Liver (tissue), 10 donors: ENCODE measurements at places on chromosomes 2 and 18. TPM values are rescaled to one million over a fixed set of nuclear protein-coding genes. Genes with fewer than 3 reads are reported as not detected.

Gene ANKRD53
- total RNA-seq: 0.33 TPM

Gene RBM43
- 3.5 TPM for total RNA-seq

Gene MAP3K19
- total RNA-seq: not detected

Gene SLC66A3
- 17.6 TPM for total RNA-seq

Gene RGPD3
- 0.59 TPM for total RNA-seq

Gene IL36RN
- total RNA-seq: not detected

Gene SERPINB4
- total RNA-seq: not detected

GRCh38 chr18:789397-789796, 22.6 kb downstream of the YES1 start:
- H3K27ac ChIP-seq: no peak overlapping the region
- no peaks in the 10 kb centered on the region for H3K36me3 ChIP-seq
- H3K4me1 ChIP-seq: no peaks in the 10 kb centered on the region

DNA sequence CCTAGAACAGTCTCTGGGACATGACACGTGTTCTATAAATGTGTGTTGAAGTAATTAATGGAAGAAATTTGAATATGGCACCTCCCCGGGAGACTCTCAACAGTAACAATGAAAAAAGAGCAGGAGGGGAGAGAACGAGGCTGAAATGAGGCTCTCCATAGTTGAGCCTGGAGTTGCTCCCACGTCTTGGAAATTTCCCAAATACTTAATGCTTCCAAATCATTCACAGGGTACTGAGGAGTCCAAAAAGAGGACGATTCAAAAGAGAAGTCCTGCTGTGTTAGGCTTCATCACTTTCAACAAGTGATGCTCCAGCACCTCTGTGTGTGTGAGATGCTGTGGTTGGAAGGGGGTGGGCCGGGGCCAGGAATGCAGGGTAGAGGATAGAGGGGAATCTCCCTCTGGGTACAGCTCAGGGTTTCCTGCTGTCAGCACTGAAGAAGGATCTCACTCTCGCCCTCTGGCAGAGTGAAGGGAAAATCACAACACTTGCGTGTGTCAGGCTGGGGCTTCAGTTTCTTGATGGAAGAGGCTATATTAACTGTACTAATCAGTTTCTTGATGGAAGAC, 18.1 kb upstream of the ZNF407 start:
- no peaks in the 10 kb centered on the region for H3K4me1 ChIP-seq
- no peak for DNase-seq
- no peak overlapping the region for H3K27ac ChIP-seq
- no peak overlapping the region for H3K4me3 ChIP-seq
- H3K36me3 ChIP-seq: peaks cover 2% of the 10 kb centered on the region
- no peaks in the 10 kb centered on the region for H3K27me3 ChIP-seq

DNA sequence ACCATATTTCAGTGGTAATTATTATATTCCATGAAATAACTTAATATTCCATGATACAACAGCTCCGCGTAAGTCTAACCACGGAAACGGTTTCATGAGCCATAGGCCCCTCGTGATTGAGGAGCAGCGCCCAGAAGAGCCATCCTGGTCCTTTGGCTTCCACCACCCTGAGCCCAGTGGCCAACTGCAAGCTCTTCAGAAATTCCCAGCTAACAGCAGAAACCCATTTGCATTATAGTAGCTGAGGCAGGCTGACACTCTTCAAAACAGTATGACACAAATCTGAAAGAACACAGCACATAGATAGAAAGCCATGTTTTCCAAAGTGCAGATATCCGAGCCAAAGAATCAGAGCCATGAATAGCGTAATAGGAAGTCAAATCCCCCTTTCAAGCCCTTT, 120.9 kb upstream of the NFATC1 start:
- peaks cover 12% of the 10 kb centered on the region for H3K36me3 ChIP-seq
- no peak overlapping the region for H3K27ac ChIP-seq
- no peaks in the 10 kb centered on the region for H3K4me1 ChIP-seq
- no peak overlapping the region for H3K4me3 ChIP-seq

- DNase-seq: no peak
- H3K4me3 ChIP-seq: no peak overlapping the region
- no peaks in the 10 kb centered on the region for H3K36me3 ChIP-seq
- no peak overlapping the region for H3K27ac ChIP-seq
- no peaks in the 10 kb centered on the region for H3K27me3 ChIP-seq
- H3K4me1 ChIP-seq: no peaks in the 10 kb centered on the region
Observed at GRCh38 chr18:11655606-11655932, 33.5 kb upstream of the GNAL start.

DNA sequence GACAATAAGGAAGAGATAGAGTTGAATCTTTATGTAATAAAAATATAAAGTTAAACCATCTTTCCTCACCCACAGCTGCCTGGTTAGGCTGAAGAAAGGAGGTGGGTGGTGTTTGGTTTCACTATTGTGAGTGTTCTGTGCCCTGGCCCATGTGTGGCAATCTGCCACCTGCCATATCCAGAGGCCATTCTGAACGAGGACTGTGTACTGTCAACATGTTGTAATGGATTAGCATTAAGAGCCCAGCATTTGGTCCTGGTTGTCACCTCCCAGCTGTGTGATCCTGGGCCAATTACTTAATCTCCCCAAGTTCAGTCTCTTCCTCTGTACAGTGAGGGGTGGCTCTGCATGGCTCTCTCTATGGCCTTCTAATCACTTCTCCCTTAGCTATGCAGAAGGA, 118.2 kb upstream of the SEC11C start:
- no peak for DNase-seq
- H3K27ac ChIP-seq: no peak overlapping the region
- no peaks in the 10 kb centered on the region for H3K36me3 ChIP-seq
- H3K27me3 ChIP-seq: no peaks in the 10 kb centered on the region
- H3K4me3 ChIP-seq: no peak overlapping the region
- no peaks in the 10 kb centered on the region for H3K4me1 ChIP-seq

GRCh38 chr2:177908182-177908581, 164.4 kb downstream of the PDE11A start:
- no peak overlapping the region for H3K4me3 ChIP-seq
- H3K4me1 ChIP-seq: no peaks in the 10 kb centered on the region
- no peaks in the 10 kb centered on the region for H3K36me3 ChIP-seq
- no peak for DNase-seq

DNA sequence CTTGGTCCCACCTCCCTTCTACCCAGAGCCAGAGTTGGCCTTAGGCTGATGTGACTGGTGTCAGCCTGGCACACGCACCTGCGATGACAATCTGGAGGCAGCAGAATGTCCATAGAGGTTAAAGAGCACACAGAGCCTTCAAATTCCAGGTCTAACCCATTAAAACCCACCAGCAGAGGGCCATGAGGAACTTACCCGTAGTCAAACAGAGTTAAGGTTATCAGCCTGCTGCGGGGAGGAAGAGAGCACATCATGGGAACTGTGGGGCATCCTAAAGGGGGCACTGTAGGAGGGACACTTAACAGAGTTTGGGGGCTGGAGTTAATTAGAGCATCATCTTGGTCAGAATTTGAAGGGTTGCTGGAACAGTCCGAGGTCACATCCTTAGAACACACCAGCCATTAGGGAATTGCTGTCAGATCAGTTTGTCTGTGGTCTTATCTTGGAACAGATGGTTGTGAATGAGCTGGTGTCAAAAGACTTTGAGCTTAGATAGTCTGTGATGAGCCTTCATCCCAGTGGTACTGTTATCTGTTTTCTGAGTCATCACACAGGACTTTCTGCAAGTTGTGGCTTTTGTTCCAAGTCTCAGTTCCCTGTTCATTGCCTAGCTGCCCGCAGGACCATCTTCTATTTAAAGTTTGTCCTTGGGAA, 248.6 kb downstream of the LOXHD1 start:
- peaks cover 21% of the 10 kb centered on the region for H3K4me1 ChIP-seq
- H3K27ac ChIP-seq: no peak overlapping the region
- H3K4me3 ChIP-seq: no peak overlapping the region
- no peaks in the 10 kb centered on the region for H3K27me3 ChIP-seq
- H3K36me3 ChIP-seq: no peaks in the 10 kb centered on the region

GRCh38 chr2:65164426-65164891, 34.6 kb upstream of the RAB1A start:
- no peaks in the 10 kb centered on the region for H3K36me3 ChIP-seq
- DNase-seq: no peak
- H3K27ac ChIP-seq: no peak overlapping the region
- no peak overlapping the region for H3K4me3 ChIP-seq

GRCh38 chr2:54471221-54471711, 15.1 kb downstream of the SPTBN1 start:
- no peak overlapping the region for H3K4me3 ChIP-seq
- H3K36me3 ChIP-seq: no peaks in the 10 kb centered on the region
- no peak for DNase-seq

GRCh38 chr2:225064362-225064761, 22.1 kb upstream of the DOCK10 start:
- no peaks in the 10 kb centered on the region for H3K4me1 ChIP-seq
- H3K27ac ChIP-seq: no peak overlapping the region
- H3K4me3 ChIP-seq: no peak overlapping the region
- H3K27me3 ChIP-seq: no peaks in the 10 kb centered on the region

DNA sequence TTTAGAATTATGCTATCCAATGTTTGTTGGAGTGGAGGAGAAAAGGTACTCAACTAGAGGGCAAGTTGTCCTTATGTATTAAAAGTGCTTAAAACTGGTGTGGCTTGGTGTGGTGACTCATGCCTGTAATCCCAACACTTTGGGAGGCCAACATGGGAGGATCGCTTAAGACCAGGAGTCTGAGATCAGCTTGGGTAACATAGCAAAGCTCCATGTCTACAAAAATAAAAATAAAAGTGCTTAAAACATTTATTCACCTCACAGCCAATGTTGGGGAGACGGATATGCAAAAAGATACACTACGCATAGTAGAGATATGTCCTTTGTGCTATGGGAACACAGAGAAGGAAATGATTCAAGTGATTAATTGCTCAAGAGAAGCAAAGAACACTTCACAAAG, 19.3 kb upstream of the TNFAIP6 start:
- no peak overlapping the region for H3K27ac ChIP-seq
- no peak for DNase-seq
- H3K4me1 ChIP-seq: no peaks in the 10 kb centered on the region
- no peak overlapping the region for H3K4me3 ChIP-seq
- H3K36me3 ChIP-seq: no peaks in the 10 kb centered on the region
- H3K27me3 ChIP-seq: no peaks in the 10 kb centered on the region

DNA sequence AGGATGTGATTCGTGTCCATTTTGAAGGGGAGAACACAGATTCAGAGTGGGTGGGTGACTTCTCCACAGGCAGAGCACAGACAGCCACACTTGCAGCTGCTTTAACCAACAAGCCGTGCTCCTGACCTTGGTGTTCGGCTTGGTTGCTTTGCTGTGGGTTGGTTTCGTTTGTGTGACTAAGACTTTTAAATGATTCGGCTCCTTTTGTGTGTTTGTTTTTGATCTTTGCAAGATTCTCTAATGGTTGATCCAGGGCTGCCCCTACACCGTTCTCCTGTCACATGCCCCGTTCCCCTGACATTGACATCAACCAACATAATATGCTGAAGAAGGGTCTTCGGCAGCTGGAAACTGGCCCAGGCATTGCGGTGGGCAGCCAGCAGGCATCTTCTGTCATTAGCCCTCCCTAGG, 95.9 kb upstream of the MBOAT2 start:
- no peak overlapping the region for H3K4me3 ChIP-seq
- H3K27me3 ChIP-seq: no peaks in the 10 kb centered on the region
- peaks cover 2% of the 10 kb centered on the region for H3K4me1 ChIP-seq
- no peak for DNase-seq
- H3K36me3 ChIP-seq: no peaks in the 10 kb centered on the region

DNA sequence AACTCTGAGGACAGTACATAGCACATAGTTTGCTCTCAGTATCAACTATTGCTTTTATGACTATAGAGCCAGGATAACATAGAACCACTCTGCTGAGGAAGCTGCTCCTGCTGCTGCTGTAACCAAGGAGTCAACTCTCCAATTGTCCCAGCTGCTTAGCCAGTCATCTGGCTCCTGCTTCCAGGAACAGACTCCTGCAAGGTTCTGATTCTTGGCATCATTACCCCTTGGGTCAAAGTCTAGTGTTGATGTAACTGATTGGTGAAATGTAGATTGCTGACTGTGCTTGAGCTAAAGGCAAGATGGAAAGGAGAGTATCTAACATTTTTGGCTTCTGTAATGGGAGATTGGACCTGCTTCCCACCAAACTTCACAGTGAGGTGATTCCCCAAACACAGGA, 261.9 kb upstream of the FSHR start:
- no peak for DNase-seq
- H3K4me1 ChIP-seq: no peaks in the 10 kb centered on the region

DNA sequence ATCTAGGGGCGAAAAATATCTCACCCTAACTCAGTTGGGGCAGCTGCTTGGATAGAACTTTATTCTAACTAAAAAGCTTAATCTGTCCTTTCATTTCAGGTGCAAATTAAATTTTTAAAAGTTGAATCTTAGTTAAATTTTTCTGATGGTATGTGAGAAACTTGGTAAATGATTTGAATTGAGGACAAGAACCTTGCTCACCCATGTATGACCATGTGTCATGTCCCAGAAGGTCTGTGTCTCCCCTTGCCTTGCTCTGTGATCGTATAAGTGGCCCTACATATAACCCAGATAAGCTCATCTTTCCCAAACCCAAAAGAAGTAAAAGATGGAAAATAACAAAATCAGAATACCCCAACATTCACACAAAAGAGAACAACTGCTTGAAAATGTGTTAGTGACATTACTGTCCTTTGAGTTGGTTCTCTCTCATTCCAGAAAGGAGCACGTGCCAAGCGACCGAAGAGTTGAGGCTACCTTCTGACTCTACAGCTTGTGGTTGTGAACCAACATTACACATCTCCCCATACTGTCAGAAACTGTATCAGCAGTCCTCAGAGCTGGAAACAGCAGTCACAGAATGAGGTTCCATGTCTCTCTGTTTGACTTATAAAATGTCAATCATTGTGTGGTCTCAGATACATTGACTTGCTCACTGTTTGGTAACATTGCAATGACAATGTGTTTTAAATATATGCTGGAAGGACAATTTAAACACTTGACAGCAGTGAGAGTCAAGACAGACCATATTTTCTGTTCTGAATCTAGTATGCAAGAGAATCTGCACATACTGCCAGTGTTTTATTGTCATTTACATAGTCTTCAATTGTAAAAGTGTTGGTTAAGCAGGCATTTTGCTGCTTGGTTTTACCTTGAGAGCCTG, 46.3 kb upstream of the TANK start:
- no peak overlapping the region for H3K27ac ChIP-seq
- no peaks in the 10 kb centered on the region for H3K27me3 ChIP-seq
- H3K4me1 ChIP-seq: no peaks in the 10 kb centered on the region
- no peak for DNase-seq
- no peak overlapping the region for H3K4me3 ChIP-seq
- no peaks in the 10 kb centered on the region for H3K36me3 ChIP-seq

DNA sequence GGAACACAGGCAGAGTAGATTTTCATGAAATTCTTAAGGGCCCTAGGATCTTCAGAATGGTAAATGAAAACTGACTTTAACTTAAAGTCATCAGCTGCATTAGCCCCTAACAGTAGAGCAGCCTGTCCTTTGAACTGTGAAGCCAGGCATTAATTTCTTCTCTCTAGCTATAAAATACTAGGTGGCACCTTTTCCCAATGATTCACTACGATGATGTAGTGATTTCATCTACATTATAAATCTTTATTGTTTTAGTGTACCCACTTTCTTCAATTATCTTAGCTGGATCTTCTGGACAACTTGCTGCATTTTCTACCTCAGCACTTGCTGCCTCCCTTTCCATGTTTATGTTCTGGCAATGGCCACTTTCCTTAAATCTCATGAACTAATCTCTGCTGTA, 290.5 kb downstream of the NOL4 start:
- H3K36me3 ChIP-seq: no peaks in the 10 kb centered on the region

- H3K36me3 ChIP-seq: no peaks in the 10 kb centered on the region
- H3K27me3 ChIP-seq: no peaks in the 10 kb centered on the region
- DNase-seq: no peak
- no peak overlapping the region for H3K27ac ChIP-seq
- no peak overlapping the region for H3K4me3 ChIP-seq
- H3K4me1 ChIP-seq: no peaks in the 10 kb centered on the region
Observed at GRCh38 chr2:203361922-203362321, 33.7 kb downstream of the ABI2 start.

GRCh38 chr2:36697424-36698066, 1.0 kb downstream of the VIT start:
- no peak overlapping the region for H3K4me3 ChIP-seq
- H3K27ac ChIP-seq: no peak overlapping the region
- H3K36me3 ChIP-seq: no peaks in the 10 kb centered on the region
- no peaks in the 10 kb centered on the region for H3K4me1 ChIP-seq
